ENCODE measurements at places on chromosomes 3 and 15.
A peak's percentile ranks its signal among the peaks of the same experiment; 100 is the strongest.

DNA sequence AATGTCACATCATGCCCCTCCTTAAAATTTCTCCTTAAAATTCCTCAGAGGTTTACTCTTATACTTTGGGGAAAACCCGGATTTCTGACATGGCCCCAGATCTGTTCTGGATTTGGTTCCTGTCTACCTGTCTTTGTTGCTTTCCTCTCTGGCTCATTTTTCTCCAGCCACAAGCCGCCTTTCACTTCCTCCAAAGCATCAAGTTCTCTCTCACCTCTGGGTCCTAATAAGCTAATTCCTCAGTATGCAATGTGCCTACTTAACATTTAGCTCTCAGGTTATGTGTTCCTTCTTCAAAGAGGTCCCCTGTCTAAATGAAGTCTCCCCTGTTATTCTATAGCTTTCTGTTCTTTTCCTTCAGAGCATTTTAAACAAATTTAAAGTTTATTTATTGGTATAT is 16.1 kb downstream of the HMG20A start:
- no peak for DNase-seq

- no peak for DNase-seq
Measured at GRCh38 chr3:131892331-131892730, 142.5 kb downstream of the CPNE4 start.

DNA sequence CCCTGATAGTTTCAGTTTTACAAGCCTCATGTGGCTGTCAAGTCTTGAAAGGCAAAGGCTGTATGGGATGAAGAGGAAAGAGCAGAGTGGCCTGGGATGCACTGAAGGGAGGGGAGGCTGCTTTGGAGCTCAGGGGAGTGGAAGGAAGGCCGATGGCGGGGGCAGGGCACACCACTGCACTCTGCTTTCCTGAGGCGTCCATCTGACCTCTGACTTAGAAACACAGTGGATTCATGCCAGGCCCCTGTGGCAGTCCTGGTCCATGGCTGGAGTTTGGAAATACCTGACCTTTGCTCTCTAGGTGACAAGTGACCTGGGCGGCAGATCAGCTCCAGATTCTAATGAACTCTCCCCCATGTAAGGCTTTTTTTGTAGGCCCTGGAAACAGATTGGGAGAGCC is 19.0 kb downstream of the FAH start:
- no peak for DNase-seq

GRCh38 chr15:89971592-89971997 is 29.5 kb upstream of the ZNF710 start:
- DNase-seq, result no peak

DNA sequence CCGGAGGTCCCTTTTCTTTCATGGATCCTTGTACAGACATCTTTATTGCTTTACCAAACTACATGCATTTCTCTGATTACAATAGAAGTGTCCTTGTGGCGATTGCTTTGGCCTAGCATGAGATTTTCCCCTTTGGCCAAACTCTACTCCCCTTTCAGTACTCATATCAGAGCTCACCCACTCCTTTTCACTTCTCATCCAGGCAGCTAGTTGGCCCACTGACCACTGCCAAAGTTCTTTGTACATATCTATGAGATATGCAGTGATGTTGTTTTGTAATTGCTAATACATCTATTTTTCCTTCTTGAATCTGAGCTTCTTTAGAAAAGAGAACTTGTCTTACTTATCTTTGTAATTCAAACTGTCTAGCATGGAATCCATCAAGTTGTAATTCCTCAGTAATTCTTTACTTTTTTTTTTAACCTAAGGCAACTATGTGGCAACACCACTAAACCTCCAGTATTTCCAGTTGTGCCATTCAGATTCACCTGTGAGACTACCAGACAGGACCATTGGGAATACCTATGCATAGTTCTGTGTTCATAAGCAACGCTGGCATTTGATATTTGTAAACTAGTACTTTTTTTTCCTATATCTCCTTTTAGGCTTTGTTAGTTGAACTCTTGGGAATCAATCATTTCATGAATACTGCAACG is 39.2 kb downstream of the AADACL2 start:
- DNase-seq, result no peak

GRCh38 chr3:195704433-195704999 is 16.3 kb upstream of the MUC20 start:
- DNase-seq, result no peak

DNA sequence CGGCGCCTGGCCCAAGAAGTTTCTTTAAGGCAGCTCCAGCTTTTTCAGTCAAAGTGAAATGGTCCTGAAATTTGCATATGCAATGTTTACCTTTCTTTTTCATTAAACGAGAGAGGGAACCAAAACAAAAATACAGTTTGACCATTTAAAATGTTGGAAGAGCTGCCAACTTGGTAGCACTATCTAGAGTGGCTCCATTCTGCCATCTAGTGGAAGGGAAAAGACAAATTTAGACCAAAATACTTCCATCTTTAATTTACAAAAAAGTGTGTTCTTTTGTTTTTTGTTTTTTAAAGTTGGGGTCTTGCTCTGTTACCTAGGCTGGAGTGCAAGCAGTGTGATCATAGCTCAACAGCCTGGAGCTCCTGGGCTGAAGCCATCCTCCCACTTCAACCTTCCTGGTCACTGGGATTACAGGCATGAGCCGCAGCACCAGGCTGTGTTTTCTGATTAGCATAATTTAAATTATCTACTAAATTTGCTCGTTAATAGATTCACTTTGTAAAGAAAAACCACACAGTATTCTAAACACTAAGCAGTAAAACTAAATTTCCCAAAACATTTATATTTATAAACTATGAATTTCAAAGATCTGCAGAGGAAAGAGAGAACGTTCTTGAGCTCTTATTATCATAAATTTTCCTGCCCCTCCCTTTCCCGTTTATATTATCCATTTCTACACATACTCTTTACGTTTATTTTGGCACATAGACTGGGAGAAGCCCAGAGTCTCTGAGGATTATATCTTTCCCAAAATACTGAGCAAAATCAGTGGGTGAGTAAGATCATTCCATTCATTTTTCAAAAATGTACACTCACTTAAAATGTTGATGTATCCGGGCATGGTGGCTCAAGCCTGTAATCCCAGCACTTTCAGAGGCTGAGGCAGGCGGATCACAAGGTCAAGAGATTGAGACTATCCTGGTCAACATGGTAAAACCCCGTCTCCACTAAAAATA is 15.4 kb upstream of the RFC4 start:
- no peak for DNase-seq

DNA sequence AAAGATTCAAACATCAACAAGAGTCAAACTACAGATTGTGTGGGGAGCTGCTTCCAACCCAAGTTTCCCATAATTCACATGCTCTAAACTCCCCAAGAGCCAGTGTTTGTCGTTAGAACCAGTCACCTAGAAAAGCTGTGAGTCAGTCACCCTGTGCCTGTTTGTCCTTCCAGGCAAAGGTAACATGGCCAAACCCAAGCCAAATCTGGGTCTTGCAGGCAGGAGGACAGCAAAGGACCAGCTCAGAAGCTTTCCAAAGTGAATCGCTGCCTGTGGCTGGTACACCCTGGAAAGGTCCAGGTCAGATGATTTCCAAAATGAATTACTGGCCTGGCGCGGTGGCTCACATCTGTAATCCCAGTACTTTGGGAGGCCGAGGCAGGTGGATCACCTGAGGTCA is 251.5 kb downstream of the FAM43A start:
- DNase-seq, result no peak

GRCh38 chr3:7074217-7074616 is 213.3 kb downstream of the GRM7 start:
- no peak for DNase-seq

DNA sequence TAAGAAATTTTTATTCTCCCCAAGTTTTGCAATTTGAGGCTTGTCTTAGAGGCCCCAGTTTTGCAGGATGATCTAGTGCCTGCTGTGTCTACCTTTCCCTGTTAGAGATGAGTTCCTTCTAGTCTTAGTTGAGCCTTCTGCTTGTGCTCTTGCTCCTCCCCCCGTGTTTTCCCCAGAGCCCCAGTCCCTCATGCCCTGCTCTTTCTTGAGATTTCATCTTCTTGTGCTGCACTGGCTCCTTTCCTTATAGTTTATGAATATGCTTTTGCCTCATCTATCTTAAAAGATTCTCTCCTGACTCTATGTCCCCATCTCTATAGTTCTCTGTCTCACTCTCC is 4.7 kb downstream of the GAP43 start:
- DNase-seq, result no peak

- peak; percentile 90 for DNase-seq
Measured at GRCh38 chr3:52220380-52221026, 4.9 kb downstream of the TLR9 start.

- DNase-seq, result no peak
Measured at GRCh38 chr15:48388016-48388851, 57.0 kb downstream of the DUT start.

GRCh38 chr15:37103475-37104423 is 3.4 kb upstream of the MEIS2 start:
- no peak for DNase-seq

- no peak for DNase-seq
Measured at GRCh38 chr3:61822588-61822987, 261.2 kb downstream of the PTPRG start.

All from stimulated activated CD8-positive, alpha-beta memory T cell treated with anti-CD3 and anti-CD28 coated beads, Interleukin-15, amount 100 ng/mL, for 24 hours (primary cell).